ENCODE measurements at places on chromosomes 12 and 14.

GRCh38 chr12:11486623-11487444 lies 91.5 kb upstream of the PRB2 start:
- no peak for DNase-seq

- DNase-seq: no peak
Measured at GRCh38 chr14:21436567-21437062, 19.3 kb downstream of the CHD8 start.

- no peak for DNase-seq
Measured at GRCh38 chr12:110841007-110841406, 5.8 kb upstream of the CCDC63 start.

DNA sequence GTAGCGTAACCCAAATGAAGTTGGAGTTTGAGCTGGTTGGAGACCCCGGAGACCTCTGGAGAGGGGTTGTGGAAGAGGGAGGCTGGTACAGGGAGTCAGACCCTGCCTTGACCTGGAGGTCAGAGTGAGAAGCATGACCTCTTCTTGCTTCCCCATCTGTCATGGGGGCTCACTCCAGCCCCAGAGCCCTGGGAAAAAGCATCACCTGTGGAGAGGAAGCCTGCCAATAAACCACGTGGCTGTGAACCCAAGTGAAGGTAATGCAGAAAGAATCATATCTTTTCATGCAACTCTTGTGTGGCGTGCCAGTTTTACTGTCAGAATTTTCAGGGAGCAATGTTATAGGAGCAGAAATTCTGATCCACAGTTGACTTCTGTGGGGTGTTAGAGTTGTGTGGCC lies 178.5 kb upstream of the PRICKLE1 start:
- DNase-seq: no peak

DNA sequence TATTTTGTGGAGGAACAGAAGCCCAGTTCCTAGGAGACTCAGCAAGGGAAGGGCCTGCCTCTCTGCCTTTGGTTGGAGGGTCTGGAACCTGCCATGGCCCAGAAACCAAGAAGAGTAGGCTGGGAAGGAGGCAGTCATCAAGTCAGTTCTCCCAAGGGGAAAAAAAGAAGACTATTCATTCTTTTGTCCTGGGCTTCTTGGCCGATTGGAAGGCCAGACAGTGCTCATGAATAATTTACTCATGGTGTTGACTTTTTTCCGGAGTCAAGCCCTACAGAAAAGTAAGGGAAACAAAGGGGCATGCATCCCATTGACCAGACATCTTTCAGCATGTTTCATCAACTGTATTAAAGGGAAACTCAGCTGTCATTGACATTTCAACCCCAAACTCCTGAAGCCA lies 168.1 kb downstream of the PRKCH start:
- DNase-seq: no peak

GRCh38 chr14:102751088-102751487 lies 26.2 kb upstream of the TRAF3 start:
- no peak for DNase-seq

DNA sequence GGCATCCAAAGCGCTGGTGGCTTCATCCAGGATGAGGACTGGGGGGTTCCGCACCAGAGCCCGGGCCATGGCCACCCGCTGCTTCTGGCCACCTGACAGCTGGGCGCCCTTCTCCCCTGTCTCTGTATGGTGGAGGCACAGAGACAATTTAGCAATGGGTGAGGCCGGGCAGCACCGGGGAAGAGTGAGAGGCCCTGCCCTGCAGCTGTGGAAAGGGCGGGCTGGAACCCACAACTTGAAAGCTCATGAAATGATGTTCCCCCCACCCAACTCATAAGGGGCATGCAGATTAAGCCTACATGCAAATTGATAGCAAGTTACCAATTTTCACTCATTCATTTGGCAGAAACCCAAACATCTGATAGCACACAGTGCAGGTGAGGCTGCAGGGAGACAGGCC lies 34.1 kb downstream of the ABCB9 start:
- no peak for DNase-seq

- DNase-seq: no peak
Measured at GRCh38 chr12:116210131-116210530, 67.4 kb downstream of the MED13L start.

GRCh38 chr14:37165794-37166193 lies 6.6 kb downstream of the SLC25A21 start:
- DNase-seq: no peak

GRCh38 chr12:118986050-118986449 lies 4.7 kb downstream of the SRRM4 start:
- no peak for DNase-seq

DNA sequence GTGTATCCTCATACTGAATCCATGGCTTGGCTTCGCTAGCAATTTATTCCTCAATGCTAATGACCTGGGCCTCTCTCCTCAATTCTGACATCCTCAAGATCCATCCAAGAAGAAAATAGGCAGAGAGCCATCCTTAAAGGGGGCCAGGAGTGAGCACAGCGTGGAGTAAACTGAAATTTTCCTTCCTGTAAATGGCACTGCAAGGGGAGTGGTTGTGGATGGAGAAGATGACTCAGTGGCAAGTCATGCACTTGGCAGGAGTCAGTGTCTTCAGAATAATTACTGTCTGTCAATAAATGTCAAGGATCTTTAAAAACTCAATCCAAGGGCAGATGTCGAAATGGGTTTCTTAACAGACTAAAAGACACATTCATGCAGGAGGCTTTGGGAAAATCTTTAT lies 88.0 kb upstream of the TMEM132C start:
- no peak for DNase-seq

GRCh38 chr12:111455448-111456320 lies 50.0 kb downstream of the SH2B3 start:
- peak; percentile 65 for DNase-seq

- DNase-seq: no peak
Measured at GRCh38 chr12:69313209-69313608, 35.0 kb upstream of the LYZ start.

DNA sequence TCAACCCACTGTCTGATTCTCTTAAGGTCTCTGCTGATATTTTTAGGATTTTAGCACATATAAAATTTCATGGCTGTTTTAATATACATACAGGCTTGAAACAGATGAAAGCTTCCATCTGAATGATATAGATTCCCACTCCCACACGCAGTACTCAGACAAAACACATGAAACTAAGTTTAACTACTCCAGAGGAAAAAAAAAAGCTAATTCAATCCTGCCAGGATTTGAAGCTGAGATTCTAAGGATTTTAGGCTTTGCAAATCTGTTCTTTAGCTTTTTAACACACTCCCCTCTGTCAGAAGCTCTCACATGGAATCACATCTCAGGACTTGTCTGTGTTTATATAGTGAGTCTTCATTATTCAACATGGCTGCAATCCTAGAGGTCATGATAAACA lies 217.3 kb downstream of the BCAT1 start:
- no peak for DNase-seq
